Activated CD4-positive, alpha-beta T cell treated with anti-CD3 and anti-CD28 coated beads for 24 hours (primary cell): ENCODE measurements at places on chromosomes 12 and 14.
A peak's percentile ranks its signal among the peaks of the same experiment; 100 is the strongest.

GRCh38 chr14:91417983-91418386, 365 bp upstream of the CCDC88C start:
- DNase-seq: no peak

DNA sequence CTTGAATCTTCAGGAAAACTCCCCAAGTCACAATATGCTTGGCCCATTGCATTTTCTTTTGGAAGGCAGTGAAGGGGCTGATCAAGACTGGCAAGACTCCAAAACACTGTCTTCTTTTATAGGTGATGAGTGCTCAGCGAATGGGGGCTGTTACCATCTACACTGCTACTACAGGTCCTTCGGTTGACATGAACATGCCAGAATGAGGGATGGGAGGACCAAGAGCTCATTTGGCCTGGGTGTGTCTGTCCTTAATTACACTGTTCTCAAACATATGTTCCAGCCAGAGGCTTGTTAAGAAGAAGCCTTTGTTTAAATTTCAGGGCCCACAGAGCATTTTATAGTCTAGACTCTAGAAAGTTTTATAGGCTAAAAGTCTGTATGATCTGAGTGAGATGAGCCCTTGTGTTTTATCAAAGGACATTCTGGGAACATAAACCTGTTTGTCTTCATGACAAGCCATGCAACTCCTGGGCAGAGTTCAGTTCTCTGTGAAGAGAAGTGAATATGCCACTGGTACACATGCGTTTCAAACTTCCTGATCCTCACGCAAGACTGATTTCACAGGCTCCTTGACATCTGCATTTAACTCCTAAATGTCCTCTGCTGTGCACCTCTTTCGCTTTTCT, 4.7 kb upstream of the FAM234B start:
- no peak for DNase-seq

GRCh38 chr12:45415393-45415817, 199.5 kb downstream of the ANO6 start:
- peak; percentile 5 for DNase-seq

- no peak for DNase-seq
These were observed 77.2 kb downstream of the RFLNA start for GRCh38 chr12:124371970-124372555.

DNA sequence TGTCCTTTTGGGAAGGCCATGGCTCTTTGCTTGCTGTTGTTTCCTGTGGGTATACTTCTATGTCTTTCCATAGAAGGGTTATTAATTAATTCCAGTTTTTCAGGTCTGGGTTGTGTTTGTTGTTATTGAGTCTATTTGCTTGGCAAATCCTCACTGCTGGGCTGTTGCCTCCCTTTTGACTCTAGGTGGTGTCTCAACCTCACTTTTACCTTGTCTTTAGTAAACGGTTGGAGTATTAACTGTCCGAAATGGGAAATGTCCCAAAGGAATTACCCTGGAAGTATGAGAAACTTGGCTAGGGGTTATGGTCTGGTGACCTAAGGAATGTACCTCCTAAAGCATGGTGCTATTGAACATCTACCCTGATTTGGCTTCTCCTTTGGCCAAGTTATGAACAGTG, 16.7 kb downstream of the PRH1 start:
- DNase-seq: no peak

DNA sequence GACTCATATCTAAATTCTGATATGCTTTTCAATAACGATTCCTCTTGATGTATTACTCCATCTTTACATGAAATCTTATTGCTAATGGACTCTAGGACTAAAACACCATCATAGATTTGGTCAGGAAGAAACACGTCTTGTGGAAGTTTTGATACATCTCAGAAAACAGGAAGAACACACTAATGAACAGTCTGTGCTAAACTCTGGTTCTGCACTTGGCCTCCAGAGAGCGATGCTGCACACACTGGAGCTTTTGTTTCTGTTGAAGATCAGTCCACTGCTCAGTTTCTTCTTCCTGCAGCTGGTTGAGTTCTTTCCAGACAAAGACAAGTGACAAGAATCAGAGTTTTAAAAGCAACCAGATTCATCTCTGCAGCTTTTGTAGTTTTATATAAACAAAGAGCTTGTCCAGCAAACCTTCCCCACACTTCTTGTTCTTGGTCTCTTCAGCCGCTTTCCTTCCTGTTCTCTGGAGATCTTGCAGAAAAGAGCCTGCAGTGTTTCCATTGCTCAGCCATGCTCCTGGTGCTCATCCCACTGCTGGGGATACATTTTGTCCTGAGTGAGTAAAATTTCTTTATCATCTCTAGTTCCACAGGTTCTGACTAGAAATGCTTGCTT, 229.1 kb upstream of the OR4E1 start:
- DNase-seq: no peak

DNA sequence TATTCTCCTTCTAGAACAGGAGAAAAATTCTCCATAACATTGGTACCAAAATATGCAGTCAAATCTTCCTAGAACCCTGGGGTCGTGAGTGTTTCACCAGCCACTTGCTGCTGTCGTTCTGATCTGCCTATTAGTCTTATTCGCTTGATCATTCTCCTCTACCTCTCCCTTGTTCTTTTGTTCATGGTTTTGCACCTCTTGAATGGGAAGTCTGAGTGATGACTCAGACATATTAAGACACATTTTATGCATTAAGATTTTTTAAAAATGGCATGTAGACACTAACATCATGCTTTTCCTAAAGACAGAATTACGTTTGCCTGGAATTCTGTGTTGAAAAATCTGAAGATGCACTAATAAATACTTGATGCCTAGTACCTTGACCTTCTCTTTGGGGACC, 159.2 kb upstream of the LRIG3 start:
- no peak for DNase-seq

GRCh38 chr14:93946541-93947090, 19.5 kb downstream of the FAM181A start:
- DNase-seq: no peak

DNA sequence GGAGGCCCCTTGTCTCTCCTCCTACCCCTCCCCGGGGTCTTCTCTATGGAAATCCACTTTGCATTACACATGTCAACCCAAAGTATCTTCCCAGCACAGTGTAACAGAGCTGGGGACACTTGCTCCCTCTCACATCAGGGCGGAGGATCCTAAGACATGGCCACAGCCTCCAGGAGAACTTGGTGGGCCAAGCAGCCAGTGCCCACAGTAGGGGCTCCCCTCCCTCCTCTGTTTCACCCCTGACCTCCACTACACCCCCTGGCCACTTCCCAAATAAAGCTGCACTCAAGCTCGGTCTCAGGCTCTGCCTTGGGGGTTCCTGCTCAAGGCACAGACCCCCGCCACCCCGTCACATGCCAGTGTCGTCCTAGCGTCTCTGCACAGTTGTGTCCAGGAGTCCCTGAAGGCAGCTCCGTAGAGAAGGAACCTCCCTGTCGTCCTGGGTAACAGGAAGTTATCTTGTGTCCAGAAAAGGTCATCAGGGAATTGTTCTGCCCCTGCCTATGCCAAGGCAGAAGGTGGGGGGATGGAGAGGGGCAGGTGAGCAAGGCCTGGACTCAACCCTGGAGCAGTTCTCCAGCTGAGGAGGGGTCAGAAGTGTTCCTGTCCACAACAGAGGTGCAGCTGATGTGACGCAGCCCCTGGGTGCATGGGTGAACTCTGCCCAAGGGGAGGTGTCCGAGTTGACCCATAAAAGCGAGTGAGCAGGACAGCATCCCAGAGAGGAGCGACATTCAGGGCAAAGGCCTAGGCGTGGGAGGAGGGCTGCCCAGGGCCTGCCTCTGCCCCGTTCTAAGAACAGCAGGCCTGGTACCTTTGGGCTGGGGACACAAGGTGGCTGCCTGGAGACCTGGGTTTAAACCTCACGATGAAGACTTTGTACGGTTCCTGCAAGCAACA, 25.5 kb downstream of the DIO3 start:
- DNase-seq: no peak

DNA sequence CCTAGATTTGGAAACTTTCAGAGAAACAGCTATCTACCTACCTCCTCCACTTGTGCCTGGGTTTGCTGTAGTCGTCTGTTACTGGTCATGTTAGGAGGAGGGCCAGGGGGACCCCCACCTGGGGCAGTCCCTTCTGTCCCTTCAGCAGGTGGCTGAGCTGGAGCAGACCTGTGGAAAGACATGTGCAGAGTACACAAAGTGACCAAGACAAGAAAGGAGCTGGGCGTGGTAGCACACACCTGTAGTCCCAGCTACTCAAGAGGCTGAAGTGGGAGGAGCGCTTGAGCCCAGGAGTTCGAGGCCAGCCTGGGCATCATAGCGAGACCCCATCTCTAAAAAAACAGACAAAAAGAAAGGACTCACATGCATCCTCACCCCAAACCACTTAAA, 4.3 kb downstream of the VAMP1 start:
- no peak for DNase-seq

DNA sequence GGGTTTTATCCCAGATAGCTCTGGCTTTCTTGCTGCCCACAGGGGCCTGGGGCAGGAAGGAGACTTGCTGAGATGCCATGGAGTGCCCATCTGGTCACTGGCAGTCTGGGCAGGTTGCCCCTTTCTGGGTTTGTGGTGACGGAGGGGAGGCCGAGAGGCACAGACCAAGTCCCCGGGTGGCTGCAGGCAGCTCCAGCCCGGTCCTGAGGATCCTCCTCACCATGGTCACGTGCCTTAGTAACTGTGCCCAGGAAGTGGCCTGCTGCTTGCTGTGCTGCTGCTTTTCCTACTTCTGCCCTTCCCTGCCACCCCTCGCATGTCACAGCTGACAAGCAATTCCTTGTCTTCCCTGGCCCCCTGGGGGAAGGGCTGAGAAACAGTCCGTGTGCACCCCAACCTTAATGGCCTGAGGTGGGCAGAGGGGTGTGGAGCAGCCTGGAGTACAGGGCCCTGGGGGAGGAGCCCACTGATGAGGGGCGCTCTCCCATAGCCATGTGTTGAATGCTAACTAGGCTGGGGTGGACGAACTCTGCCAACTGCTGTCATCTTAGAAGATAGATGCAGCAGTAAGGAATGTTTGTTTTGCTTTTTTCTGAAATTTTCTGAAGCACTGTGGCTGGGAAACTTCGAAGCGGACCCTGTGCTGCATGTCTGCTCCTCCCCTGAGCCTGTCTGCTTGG, 54.9 kb upstream of the SRSF5 start:
- no peak for DNase-seq

GRCh38 chr12:13992585-13992984, 11.2 kb upstream of the GRIN2B start:
- no peak for DNase-seq

DNA sequence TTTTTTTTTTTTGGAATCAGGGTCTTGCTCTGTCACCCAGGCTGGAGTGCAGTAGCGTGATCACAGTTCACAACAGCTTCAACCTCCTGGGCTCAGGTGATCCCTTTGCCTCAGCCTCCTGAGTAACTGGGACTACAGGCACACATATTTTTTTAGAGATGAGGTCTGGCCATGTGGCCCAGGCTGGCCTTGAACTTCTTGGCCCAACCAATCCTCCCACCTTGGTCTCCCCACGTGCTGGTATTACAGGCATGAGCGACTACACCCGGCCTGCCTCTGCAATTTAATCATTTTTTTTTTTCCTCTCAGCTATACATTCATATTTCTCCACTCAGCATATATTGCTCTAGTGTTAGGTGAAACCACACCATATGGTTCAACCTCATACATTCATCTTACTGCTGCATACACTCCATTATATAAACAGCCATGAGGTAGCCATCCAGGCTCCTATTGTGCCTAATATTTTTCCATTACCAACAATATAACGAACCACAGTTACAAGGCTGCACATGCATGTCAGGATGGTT, 7.1 kb downstream of the STX2 start:
- DNase-seq: no peak

DNA sequence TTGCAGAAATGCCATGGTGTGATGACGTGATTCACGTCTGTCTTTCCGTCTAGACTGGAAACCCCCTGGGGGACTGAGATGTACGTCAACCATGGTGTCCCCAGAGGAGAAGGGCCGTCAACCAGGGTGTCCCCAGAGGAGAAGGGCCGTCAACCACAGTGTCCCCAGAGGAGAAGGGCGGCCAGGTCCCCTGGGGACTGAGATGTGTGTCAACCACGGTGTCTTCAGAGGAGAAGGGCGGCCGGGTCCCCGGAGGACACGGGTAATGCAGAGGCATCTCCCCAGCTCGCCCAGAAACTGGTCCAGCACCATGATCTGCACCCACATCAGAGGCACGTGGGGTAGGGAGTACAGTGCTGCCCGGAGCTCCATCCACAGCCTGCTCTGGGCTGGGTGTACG, 30.6 kb upstream of the GALNT9 start:
- no peak for DNase-seq
